ENCODE measurements at places on chromosomes 5 and 9. TPM values are rescaled to one million over a fixed set of nuclear protein-coding genes. Genes with fewer than 3 reads are reported as not detected.

The GPRIN1 gene
- total RNA-seq = 0.67 TPM

The QRFP gene
- not detected for total RNA-seq

The SOX30 gene
- 0.17 TPM for total RNA-seq

The LEAP2 gene
- total RNA-seq = 3.6 TPM

The TGFBI gene
- 16.4 TPM for total RNA-seq

The GPR107 gene
- total RNA-seq = 33.8 TPM

The CKMT2 gene
- total RNA-seq = not detected

The UNC13B gene
- 40.7 TPM for total RNA-seq

DNA sequence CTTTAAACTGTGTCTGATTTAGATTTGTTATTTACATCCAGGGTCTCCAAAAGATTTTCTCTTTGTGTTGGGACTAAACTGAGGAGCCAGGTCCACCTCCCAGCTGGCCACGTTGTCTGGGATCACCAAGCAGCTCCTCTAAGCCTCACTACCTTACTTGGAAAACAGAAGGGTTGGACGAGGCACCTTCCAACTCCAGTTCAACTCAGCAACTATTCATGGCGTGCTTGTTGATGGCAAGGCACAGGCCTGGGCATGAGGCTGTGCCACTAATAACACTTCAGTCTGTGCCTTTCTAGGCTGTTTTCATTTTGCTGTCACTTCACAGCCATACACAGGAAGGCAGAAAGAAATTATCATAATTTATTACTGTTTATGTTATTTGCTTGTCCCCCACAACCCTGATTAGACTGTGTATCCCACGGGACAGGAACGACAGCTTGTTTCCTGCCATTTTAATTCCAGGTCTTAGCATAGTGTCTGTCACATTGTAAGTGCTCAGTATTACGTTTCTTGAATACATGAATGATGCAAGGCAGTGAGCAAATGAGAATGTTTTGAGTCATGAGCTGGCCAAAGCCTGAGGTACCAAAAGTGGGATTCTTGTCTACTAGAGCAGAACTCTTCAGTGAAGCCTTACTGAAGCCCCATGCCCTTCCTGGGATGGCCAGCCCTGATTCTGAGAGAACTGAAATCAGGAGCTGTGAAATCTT lies 125.8 kb downstream of the GALNT10 start:
- no peak for DNase-seq

GRCh38 chr5:132525299-132525724 lies 18.0 kb downstream of the IL5 start:
- DNase-seq = no peak

GRCh38 chr9:117414220-117414905 lies 494 bp downstream of the ASTN2 start:
- peak; percentile 76 for DNase-seq

DNA sequence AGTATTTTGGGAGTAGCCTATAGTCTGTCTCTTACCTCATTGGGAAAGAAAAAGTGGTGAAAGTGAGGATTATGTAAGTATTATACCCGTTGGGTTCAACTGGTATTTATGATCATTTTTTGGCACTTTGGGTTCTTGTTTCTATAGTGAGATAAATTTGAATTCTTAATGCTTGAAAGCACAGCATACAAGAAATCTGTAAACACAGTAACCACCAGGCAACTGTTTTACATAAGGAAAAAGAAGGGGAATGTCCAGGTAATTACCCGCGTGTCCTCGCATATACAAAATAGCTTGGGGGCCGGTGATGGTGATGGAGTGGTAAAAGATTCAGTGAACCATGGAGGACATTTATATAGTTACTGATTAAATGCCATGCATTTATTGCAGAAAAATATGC lies 60.5 kb downstream of the BASP1 start:
- DNase-seq = no peak

- no peak for DNase-seq
Observed at GRCh38 chr5:98365126-98365525, 408.3 kb upstream of the RGMB start.

- DNase-seq = no peak
Observed at GRCh38 chr5:54862036-54862435, 123.4 kb downstream of the ESM1 start.

DNA sequence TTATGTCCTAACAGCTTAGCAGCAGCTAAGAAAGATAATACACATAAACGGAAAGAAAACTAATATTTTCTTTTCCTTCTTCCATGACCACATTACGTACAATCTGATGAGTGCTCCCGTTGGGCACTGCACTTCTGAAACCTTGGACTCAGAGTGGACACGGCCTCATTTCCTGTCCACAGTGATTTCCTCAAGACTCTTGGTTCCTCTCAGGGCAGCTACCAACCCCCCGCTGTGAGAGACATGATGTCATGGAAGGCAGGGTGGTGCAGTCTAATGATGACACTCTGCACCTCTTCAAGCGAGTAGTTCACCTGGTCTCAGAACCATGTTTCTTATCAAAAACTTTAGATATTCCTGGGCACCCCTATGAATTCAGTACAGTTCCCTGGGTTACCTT lies 68.7 kb upstream of the CTSL start:
- no peak for DNase-seq

- no peak for DNase-seq
Observed at GRCh38 chr9:86500667-86501435, 146.6 kb upstream of the TUT7 start.

DNA sequence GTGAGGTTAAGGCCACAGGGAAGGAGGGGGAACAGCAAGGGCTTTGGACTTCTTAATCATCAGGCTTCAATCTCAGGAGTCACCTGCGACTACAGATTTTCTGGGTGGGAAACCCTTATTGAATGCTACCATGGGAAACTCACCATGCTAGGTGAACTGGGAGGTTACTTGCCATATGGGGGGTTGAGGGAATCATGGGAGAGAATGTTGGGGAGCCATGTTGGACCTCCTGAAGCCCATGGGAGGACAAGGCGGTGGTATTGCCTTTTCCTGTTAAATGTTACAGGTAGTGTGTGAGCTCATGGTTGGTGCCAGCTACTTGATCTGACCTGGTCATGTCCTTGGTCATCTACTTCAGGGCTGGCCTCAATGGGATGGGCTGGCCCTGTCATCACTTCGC lies 31.4 kb downstream of the NEUROG1 start:
- DNase-seq = no peak

DNA sequence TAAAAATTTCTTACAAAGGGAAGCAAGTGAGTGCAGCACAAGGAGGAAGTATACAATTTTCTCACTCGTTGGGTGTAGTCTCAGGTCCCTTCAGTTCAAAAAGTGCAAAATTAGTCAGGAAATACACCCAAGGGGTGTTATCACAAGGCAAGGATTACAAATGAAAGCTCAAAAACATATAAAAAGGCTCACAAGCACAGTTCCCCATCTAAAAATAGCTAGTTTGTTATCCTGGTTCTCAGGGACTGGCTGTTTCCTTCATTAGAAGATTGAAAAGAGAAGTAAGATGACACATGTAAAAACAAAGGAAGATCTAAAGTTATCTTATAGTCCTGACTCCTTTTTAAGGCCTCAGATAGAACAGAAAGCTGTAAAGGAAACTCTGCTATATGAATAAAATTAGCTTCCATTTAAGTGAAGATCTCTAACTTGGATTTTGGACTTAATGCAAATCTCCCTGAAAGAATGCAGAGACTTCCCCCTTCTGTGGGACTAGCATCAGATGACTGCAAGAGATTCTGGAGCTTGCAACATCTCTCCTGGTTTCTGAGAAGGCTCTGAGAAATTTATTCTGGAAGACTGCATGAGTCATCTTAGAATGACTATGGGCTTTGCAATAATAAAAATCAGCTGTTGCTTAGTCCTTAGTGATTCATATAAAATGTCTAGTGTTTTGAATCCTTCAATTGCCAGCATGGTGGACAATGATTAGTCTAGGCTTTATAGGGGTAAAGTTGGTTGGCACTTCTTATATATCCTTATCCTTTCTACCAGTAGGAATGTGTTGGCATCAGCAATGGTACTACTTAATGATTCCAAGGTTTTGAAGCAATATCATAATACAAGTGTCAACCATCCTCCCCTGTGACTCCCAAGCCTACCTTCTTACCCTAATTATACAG lies 25.4 kb downstream of the DAB2 start:
- DNase-seq = no peak

DNA sequence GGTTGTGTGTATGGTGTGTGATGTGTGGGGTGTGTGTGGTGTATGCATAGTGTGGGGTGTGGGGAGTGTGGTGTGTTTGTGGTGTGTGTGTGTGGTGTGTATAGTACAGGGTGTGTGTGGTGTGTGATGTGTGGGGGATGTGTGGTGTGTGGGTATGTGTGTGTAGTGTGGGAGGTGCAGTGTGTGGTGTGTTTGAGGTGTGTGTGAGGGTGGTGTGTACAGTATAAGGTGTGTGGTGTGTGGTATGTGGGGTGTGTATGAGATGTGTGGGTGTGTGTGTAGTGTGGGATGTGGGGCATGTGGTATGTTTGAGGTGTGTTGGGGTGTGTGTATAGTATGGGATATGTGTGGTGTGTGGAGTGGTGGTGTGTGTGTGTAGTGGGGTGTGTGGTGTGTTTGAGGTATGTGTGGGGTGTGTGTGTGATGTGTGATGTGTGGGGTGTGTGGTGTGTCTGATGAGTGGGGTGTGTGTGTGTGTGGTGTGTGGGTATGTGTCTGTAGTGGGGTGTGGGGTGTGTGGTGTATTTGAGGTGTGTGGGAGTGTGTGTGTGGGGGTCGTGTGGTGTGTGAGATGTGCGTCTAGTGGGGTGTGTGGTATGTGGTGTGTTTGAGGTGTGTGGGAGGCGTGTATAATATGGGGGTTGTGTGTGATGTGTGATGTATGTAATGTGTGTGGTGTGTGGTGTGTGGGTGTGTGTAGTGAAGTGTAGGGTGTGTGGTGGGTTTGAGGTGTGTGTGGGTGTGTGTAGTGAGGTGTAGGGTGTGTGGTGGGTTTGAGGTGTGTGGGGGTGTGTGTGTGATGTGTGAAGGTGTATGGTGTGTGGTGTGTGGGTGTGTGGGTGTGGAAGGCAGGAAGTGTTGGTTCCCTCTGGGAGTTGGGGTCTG lies 8.6 kb downstream of the ECSCR start:
- DNase-seq = no peak

DNA sequence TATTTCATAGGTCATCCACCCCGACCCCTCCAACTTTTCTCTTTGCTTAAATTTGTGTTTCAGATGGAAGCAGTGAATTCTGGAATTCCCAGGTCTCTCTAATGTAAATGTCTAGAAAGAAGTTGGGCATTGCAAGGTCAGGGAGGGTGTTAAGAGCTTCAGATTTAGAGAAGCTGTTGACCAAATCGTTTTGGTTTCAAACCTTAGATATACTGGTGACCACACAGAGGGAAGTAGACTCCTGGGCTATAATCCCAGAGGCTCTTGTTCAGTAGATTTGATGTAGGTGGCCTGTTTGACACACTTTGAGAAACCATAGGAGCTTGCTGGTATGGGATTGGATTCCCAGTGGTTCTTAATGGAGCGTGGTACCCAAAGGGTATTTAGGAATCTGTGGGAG lies 137.3 kb upstream of the KLF9 start:
- DNase-seq = no peak
